CD4-positive, alpha-beta T cell treated with Interleukin-15 for 4 hours (primary cell): ENCODE measurements at places on chromosomes 1 and 21.
A peak's percentile ranks its signal among the peaks of the same experiment; 100 is the strongest.

- peak; percentile 33 for DNase-seq
These were observed at the start of gene PHLDA3 for GRCh38 chr1:201468844-201469644. Gene PHLDA3, minus strand, starts transcription at chr1:201469188. Its CDS starts 402 bp downstream, at chr1:201468786.

DNA sequence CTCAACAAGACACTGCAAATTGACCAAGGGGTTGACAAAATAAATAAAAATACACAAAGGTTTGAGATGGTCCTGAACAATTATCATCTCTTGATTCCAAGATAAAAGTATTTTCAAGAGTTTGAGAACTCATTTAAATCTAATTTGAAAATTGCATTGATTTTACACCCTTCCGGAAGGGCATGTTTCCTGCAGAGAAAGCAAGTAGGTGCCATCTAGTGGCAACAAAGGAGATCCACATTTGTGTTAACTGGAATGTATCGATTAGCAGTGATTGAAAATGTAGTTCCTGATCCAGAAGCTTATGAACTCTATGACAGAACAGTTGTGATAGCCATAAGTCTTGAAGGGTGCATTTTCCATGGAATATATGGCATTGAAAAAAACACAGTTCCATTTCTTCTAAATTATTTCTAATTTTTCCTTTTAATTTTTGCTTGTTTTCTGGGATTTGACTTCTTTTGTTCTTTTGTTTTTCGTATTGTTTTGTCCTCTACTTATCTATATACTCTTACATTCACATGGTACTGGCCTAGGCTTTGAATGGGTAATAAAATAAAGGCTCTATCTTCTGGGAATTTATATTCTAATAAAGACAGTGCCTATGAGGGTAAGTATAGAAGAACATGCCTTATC lies 143.7 kb downstream of the DNM3 start:
- peak; percentile 61 for DNase-seq

GRCh38 chr1:9293241-9293532 lies 493 bp downstream of the SPSB1 start:
- no peak for DNase-seq

- no peak for DNase-seq
These were observed 166.3 kb downstream of the BARHL2 start for GRCh38 chr1:90550626-90551406.

DNA sequence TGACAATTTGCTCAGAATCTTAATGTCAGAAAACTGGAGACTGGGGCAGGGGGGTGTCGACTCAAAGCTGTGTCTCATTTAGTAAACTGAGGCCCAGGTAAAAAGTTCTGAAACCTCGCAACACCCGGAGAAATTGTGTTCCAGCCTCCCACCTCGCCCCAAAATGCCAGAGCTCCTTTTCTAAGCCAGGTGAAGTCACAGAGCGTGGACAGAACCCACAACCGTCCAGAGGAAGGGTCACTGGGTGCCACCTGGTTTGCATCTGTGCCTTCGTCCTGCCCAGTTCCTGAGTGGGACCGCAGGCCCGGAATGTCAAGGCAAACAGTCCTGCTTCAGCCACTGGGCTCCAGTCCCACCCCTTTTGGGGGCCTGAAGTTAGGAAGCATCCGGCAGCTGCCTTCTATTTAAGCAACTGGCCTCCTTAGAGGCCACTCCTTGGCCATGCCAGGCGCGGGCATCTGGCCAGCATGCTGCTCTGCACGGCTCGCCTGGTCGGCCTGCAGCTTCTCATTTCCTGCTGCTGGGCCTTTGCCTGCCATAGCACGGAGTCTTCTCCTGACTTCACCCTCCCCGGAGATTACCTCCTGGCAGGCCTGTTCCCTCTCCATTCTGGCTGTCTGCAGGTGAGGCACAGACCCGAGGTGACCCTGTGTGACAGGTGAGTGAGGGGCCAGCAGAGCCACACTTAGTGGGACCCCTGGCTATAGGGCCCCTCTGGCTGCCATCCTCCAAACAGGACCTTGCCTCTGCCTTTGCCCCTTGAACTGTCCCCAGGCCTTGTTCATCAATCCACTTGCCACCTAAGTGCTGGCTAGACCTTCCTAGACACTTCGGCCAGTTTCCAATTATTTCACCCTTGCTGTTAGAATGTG lies at the start of gene TAS1R1:
Gene TAS1R1 (plus strand): TSS at position 401 of the 872 bp plus-strand sequence. CDS start 67 bp downstream, at position 468.
- no peak for DNase-seq

- no peak for DNase-seq
These were observed 50.5 kb downstream of the PRKCZ start for GRCh38 chr1:2100780-2101108.

- no peak for DNase-seq
These were observed 72.4 kb downstream of the ATP5PO start for GRCh38 chr21:33843216-33843615.

DNA sequence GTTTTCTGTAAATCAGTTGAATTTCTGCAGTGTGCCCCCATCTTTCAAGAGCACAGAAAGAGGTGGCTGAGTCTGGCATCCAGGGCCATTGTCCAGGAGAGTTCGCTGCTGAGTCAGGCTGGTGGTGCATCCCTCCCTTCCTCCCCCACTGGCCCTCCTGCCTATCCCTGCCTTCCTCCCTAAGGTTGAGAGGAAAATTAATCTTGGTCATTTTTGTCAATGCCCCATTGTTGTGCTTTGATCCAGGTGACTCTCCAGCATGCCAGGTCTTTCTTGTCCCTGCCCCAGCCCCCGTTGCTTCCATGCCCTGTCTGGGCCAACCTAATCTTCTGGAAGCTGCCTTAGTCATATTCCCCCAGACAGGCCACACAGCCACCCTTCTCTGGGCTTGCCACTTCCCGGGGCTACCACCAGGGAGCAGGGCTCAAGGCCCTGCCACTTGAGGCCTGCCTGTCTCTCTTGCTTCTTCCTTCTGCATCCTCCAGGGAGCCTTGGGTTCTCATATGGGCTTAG lies 26.6 kb downstream of the PROK1 start:
- DNase-seq = no peak

GRCh38 chr1:181737056-181737455 lies 253.7 kb downstream of the CACNA1E start:
- no peak for DNase-seq

- no peak for DNase-seq
These were observed 21.2 kb downstream of the IQGAP3 start for GRCh38 chr1:156551066-156551643.

GRCh38 chr1:162365284-162366020 lies 11.2 kb downstream of the SPATA46 start:
- DNase-seq = no peak

- no peak for DNase-seq
These were observed 462.7 kb downstream of the CAMTA1 start for GRCh38 chr1:7247791-7248548.

- DNase-seq = no peak
These were observed 61.5 kb downstream of the TNN start for GRCh38 chr1:175129182-175129581.

- no peak for DNase-seq
These were observed 88.4 kb upstream of the PROX1 start for GRCh38 chr1:213899413-213899812.

GRCh38 chr1:168360151-168361021 lies 79.7 kb downstream of the TBX19 start:
- peak; percentile 25 for DNase-seq

- no peak for DNase-seq
These were observed 50.0 kb downstream of the C1orf198 start for GRCh38 chr1:230818367-230818766.

- no peak for DNase-seq
These were observed 10.2 kb downstream of the DHCR24 start for GRCh38 chr1:54876814-54877213.

DNA sequence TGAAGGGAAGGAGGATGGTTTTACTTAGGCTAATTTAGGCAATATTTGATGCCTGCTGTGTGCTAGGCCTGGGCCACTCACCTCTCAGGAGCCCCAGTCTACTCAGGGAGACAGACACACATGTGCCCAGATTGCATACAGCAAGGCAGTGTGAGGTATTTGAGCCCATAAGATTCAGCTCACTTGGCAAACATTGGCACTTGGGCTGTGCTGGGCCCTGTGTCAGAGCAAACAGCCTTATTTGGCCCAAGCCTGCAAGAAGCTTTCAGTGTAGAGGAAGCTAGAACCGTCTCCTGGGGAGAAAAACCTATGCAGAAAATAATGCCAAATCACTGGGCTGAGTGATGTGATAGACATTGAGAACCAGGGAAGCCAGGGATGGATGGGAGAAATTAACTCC lies 3.9 kb upstream of the SYNC start:
- no peak for DNase-seq

- no peak for DNase-seq
These were observed 12.0 kb upstream of the GNG4 start for GRCh38 chr1:235661568-235661967.

DNA sequence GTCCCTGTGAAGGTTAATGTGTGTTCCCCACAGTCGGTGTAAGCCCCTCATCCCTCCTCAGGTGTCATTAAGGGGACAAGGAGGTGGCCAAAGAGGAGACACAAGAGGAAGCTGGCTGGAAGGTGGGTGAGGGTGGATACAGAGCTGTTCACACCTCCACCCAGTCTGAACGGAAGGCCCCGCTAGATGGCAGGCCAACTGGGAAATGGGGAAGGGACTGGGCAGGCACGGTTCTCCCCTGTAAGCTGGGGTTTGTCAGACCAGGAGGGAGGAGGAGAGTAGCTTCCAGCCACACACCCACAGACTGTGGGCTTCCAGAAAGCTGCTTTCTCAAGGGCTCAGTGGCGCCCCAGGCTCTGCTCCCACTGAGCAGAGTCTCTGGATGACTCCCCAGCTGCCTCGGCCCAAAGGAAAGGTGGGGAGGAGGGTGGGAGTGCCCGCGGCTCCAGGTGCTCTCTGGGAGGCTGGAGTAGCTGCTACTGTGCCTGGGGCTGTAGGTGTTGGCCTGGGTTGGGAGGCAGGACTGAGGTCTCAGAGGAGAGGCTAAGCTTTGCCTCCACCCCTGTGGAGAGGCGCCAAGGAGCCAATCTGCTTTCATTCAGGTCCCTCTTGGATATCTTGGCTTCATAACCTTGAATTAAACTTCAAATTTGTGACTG lies 41.2 kb downstream of the PCP4 start:
- DNase-seq = no peak

DNA sequence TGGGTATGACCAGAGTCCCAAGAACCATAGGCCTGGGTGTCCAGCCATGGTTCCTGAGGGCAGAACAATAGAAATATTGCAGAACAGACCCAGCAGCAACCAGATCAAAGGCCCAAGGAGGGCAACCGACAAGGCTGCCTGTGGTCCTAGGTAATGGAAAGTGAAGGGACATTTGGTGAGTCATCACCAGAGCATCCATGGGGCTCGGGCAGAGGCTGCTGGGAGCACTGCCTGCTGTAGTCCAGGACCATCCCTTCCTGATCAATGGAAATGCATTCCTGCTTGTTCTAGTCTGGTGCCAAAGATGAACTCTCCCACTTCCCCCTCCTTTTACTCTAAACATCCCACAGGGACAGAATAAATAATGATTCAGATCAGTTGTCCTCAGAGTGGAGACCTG lies 172.8 kb upstream of the CACNA1E start:
- no peak for DNase-seq

DNA sequence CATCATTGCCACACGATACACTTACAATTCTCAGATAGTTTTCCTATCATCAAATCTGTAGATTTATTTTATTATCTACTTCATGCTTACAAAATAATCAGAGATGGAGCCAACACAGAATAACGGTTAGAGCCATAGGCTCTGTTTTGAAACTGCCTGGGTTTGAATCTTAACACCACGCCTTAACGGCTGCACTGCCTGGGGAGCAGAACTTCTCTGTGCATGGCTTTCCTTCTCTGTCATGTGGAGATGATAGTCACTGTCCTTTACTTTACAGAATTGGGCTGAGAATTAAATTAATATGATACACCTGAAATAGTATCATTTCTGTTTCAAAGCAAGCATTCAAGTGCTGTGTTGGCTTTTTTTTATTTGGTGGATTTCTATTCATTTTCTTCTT lies 177.8 kb downstream of the HMCN1 start:
- no peak for DNase-seq

GRCh38 chr21:42151948-42152220 lies 67.1 kb upstream of the ABCG1 start:
- no peak for DNase-seq

DNA sequence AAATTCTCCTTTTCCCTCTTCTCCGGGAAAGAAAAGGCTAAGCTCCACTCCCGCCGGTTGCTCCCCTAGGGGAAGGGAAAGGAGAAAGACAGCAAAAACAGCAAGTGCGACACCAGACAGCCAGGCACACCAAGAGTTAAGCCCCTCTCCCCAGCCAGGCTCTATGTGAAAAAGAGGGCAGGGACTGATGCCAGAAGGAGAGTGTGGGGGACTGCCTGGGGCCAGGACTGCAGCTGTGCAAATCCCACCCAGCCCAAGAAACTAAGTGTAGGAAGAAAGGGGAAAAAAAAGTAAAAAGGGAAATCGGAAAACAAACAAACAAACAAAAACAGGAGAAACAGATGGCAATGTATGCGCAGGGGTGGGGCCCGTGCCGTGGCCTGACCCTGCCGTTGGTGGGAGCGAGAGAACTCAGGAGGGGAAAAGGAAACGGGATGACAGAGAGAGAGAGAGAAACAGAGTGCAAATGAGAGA lies 27.7 kb upstream of the FMO1 start:
- DNase-seq = no peak

DNA sequence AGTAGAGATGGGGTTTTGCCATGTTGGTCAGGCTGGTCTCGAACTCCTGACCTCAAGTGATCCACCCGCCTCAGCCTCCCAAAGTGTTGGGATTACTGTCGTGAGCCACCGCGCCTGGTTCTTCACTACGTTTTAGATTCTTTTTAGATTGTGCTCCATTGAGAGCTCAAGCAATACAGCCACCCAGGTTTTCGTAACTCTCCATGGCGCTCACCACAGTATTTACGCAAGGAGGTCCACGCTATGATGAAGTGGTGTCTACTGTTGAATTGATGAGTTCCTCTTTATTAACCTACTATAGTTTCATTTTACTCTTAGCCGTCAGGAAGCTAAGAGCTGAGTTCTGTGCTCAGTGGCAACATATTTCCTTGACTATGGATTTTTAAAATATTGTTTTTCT lies 1.8 kb upstream of the KIF1B start:
- no peak for DNase-seq

GRCh38 chr1:23371987-23372880 lies 2.6 kb upstream of the ZNF436 start:
- no peak for DNase-seq

DNA sequence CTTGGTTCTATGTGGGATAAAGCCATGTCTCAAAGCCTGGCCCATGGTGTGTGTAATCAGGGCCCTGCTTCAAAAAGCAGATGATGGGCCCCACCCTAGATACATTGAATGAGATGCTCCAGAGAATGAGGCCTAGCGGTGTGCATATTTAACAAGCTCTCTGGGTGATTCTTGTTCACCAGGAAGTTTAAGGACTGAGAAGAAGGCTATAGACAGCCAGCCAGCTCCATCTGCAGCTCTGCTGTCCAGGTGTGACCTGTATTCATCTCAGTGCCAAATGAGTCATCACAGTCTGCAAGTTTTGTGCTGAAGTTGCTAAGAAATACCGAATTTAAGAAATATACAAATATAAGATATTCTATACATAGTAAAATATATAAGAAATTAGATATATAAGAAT lies 182.0 kb upstream of the RUNX1 start:
- DNase-seq = no peak

DNA sequence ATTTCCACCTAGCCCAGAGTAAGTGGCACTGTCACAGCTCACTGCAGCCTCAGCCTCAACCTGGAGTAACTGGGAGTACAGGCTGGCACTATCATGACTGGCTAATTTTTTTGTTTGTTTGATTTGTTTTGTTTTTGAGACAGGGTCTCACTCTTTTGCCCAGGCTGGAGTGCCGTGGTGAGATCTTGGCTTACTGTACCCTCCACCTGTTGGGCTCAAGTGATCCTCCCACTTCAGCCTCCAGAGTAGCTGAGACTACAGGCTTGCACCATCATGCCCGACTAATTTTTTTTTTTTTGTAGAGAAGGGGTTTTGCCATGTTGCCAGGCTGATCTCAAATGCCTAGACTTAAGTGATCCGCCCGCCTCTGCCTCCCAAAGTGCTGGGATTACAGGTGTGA lies 2.5 kb downstream of the UCK2 start:
- no peak for DNase-seq

GRCh38 chr1:43565600-43566360 lies 35.1 kb downstream of the PTPRF start:
- peak; percentile 11 for DNase-seq
